ENCODE measurements at places on chromosomes 7 and 10.

GRCh38 chr7:2646680-2647571, 15.1 kb downstream of the TTYH3 start:
- no peak for DNase-seq

GRCh38 chr7:1151653-1152425, 8.2 kb downstream of the ZFAND2A start:
- no peak for DNase-seq

- DNase-seq: no peak
Observed at GRCh38 chr10:48511066-48511874, 93.6 kb downstream of the ARHGAP22 start.

DNA sequence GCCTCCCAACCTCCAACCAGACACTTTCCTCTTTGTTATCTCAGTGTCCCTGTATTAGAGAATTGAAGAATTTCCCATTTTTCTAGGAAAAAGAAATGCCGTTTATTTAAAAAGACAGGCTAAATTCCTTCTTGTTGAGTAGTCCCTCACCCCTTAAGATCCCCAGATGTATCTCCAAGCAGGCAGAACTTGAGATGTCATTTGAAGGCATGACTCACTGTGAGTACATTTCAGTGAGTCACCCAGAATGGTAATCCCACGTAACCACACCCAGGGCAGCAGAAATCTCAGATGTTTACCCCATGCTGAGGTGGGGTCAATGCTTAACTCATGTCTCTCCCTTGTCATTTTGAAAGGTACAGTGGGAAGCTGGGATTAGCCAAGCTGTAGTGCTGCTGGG, 4.4 kb downstream of the ZNF655 start:
- DNase-seq: peak; percentile 97

DNA sequence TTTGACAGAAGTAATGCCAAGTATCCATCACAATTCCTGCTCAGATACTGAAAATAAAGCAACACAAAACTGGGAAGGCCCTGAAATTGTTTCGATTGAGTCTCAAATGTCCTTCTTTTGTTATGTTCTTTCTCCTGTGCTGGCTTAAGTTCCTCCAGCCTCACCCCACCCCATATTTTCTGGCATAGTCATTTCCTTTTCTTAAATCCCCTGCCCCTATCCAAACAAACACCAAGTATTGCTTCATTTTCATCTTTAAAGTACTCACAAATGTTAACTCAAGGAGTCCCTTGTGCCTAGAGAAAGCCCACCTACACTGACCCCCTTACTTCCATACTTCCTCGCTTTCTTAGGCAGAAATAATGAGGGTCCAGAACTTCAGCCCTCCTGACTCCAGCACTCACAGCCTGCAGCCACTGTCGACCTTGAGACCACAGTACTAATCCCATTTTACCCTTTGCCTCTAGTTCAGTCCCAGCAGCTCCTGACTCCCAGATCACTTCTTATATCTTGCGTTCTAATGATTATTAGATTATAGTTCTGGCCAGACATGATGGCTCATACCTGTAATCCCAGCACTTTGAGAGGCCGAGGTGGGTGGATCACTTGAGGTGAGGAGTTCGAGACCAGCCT, 73.2 kb upstream of the ST8SIA6 start:
- peak; percentile 22 for DNase-seq

DNA sequence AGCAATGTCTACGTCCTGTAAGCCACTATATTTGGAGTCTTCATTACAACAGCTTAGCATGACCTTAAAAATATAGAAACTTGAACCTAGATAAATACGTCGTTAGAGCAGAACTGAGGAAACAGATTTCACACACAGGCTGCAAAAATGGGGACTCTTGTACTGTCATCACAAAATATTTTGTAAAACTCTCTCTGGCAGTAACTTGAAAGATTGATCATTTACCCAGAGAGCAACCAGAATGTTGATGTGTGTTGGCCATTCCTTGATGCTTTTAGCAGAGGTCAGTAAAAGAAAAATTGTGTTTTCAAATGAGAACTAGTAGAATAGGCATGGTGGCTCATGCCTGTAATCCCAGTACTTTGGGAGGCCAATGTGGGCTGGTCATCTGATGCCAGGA, 14.5 kb upstream of the PON1 start:
- no peak for DNase-seq

DNA sequence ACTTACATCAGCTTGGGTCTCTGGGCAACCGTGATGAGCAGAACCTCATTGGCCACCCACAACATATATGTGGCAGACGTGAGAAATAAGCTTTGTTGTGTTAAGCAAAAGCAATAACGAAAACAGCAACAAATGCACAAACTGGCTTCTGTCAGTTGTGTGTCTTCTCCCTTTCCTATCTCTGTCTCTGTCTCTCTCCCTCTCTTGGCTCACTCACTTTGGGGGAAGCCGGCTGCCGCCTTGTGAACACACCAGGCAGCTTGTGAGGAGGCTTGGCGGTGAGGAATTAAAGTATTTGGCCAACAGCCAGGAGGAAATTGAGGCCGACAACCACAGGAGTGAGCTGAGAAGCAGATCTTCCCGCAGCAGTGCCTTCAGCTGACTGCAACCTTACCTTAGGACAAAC, 21.9 kb upstream of the CDCA7L start:
- DNase-seq: no peak

DNA sequence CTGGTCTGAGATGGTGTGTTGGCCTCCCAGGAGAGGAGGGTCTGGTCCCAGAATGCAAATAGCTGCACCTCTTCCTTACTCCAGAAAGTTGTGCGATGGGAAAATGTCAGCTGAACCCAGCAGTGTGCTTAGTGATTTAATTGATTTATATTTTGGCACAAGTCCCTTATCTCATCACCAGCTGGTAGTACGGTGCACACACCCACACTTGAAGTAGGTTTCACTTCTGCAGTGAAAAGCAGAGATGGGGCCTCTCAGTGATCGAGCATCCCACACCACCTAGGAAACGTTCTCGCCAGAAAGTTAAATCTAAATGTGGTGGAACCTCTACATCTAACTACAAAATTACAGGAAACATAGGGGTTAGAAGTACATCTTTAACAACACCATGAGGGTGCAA, 80.4 kb downstream of the UBE3C start:
- DNase-seq: no peak

GRCh38 chr10:131911451-131911850, 10.6 kb downstream of the PPP2R2D start:
- DNase-seq: no peak

- DNase-seq: no peak
Observed at GRCh38 chr7:117005449-117005848, 52.1 kb downstream of the ST7 start.

- no peak for DNase-seq
Observed at GRCh38 chr7:98968621-98969020, 90.3 kb downstream of the TRRAP start.

DNA sequence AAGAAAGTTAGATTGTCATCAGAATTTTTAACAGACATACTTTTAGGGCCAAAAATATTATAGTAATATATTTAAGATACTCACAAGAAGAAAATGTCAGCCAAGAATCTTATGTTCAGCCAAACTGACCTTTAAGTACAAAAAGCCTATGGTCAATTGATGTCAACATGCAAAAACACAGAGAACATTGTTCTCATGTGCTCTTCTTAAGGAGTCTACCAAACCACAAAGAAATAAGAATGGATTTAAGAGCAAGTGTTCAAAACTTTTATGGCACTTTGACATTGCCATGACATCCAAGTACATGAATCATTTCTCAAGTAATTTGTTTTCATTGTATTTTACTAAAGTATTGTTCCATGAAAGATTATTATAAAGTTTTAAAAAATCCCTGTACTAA, 180.4 kb downstream of the TMEM26 start:
- no peak for DNase-seq

GRCh38 chr7:32587411-32587948, 92.2 kb downstream of the AVL9 start:
- DNase-seq: peak; percentile 61

DNA sequence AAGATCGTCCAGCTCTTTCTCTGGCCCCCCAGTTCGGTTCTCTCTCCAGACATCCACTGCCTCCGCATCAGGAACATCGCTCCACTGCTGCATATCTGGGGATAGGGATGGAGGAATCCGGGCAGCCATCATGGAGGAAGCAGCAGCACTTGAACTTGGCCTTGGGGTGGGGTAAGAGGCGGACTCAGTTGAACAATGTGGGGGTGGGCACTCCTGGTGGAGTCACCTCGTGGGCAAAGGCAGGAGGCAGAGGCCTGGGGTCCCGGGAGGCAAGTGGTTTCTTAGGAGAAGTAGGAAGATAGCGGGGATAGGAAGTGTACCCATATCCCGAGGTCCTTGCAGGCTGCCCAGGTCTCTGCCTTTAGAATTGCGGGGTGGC, 98.3 kb downstream of the CHST15 start:
- DNase-seq: peak; percentile 50

DNA sequence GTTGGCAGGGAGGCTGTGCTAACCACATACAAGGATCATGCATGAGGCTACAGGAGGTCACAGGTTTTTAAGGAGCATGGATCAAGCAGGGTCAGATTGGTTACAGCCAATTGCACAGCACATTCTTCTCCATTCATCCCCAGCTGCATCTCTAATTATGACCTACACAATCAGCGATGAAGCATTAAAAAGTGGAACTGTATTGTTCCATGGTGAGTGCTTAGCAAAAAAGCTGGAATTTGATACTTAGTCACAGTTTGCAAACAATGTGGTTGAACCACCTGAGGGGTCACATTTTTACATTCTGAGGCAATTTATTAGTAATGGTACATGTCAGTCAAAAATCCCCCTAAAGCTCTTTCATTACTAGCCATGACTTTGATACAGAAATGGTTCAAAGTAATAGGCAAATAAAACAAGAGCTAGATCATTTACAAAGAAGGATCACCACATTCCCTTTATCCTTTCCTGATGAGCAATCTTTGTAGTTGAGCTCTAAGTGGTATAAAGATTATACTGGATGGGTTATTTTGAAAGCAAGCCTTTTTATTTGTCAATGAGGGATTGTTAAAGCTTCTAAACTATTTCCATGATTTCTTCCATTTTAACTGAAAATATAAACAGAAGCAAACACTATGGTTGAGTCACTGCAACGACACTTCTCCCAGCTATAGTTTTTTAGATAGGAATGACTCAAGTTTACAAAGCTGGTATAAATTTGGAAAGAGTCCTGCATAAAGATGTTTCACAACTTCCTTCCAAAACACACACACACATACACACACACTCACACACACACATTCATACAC, 217.8 kb upstream of the SEMA3A start:
- peak; percentile 89 for DNase-seq

DNA sequence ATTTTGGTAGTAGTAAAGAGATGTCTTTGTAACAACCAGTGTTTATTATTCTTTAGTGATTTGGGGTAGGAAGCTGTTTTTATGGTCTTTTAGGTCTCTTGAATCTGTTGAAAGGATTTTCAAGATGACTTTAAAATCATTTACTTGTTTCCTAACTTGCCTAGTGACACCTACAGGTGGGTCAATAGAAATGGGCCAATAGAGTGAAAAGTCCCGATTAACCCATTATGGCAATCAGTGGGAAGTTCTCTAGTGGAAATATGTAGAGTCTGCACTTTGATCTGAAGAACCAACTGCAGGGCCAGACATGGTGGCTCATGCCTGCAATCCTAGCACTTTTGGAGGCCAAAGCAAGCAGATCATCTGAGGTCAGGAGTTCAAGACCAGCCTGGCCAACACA, 374.7 kb upstream of the BMPER start:
- DNase-seq: no peak
